ENCODE measurements at places on chromosomes 4 and X. TPM values are rescaled to one million over a fixed set of nuclear protein-coding genes. Genes with fewer than 3 reads are reported as not detected.

- DNase-seq = no peak
These were observed 22.7 kb downstream of the NUDT6 start for GRCh38 chr4:122899682-122900081.

DNA sequence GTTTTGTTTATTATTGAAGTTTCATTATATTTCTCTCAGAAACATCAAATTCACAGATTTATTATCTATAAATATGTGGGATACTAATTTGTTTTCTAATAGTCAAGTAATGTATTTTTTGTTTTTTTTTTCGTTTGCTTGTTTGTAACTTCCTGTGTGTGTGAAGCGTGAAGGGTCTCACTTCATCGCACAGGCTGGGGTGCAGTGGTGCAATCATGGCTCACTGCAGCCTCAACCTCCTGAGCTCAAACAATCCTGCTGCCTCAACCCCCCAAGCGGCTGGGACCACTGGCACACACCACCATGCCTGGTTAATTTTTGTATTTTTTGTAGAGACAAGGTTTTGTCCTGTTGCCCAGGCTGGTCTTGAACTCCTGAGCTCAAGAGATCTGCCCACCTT is 55.1 kb downstream of the SH3RF1 start:
- no peak for DNase-seq

DNA sequence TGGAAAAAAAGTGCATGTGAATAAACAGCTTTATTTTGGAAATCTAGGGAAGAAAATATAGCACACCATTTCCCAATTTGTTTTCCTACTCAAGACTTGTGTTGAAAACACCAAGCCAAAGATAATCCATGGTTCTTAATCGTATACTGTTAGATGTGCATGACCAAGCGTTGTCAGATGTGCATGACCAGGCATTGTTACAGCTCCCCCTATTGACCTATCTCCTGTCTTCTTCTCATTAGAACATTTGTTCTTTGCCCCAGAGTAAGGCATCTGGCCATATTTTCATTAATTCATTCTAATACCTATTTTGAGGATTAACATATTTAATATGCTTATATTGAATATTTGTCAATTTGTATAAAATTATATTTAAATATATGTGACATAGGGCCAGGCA is 14.4 kb upstream of the VCX start:
- DNase-seq = no peak

GRCh38 chrX:152640034-152640818 is 2.5 kb downstream of the GABRQ start:
- DNase-seq = no peak

DNA sequence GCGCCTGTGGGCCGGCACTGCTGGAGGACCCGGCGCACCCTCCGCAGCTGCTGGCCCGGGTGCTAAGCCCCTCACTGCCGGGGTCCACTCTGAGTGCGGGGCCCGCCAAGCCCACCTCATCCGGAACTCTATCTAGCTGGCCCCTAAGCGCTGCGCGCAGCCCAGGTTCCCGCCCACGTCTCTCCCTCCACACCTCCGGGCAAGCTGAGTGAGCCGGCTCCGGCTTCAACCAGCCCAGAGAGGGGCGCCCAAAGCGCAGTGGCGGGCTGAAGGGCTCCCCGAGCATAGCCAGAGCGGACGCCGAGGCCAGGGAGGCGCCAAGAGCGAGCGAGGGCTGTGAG is 75.2 kb downstream of the QDPR start:
- no peak for DNase-seq

GRCh38 chr4:52425751-52426326 is 233.3 kb downstream of the USP46 start:
- no peak for DNase-seq

GRCh38 chr4:57102050-57102624 is 8.0 kb downstream of the IGFBP7 start:
- DNase-seq = no peak

DNA sequence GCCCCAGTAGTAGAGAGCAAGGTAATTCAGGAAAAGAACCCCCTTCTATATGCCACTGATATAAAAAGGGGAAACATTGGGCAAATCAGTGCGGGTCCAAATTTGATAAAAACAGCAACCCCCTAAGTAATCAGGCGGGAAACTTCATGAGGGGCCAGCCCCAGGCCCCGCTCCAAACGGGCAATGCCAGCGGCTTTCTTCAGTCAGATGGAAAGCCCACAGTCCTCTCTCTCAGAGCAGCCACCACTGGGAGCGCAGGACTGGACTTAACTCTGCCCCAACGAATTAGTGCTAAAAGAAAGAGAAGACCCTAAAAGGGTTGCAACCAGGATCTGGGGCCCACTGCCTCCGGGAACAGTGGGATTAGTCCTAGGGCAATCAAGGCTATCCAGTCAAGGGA is 9.9 kb downstream of the MAGEA11 start:
- no peak for DNase-seq

DNA sequence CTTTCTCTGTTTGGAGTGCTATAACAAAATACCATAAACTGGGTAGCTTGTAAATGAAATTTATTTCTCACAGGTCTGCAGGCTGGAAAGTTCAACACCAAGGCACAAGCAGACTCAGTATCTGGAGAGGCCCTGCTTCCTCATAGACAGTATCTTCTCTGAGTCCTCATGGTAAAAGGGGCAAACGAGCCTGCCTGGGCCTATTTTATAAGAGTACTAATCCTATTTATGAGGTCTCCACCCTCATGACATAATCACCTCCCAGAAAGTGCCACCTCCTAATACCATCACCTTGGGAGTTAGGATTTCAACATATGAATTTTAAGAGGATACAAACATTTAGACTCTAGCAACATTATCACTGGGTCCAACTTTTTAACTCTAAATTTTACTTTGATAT is 200.3 kb downstream of the STPG2 start:
- DNase-seq = no peak

DNA sequence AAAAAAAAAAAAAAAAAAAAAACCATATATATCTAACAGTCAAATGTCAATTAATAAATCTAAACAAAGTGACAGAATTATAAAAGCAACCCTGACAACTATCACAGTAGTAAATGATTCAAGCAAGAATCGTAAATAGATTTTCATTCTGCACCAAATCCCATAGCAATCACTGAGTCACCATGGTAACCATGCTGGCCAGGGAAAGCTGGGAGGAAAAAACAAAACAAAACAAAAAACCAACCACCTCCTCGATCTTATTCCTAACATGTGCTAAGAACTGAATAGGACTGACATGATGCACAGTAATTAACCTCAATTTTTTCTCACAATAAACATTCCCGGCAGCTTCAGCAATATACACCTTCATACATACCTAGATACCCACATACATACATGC is 30.6 kb upstream of the RAB40A start:
- DNase-seq = no peak

DNA sequence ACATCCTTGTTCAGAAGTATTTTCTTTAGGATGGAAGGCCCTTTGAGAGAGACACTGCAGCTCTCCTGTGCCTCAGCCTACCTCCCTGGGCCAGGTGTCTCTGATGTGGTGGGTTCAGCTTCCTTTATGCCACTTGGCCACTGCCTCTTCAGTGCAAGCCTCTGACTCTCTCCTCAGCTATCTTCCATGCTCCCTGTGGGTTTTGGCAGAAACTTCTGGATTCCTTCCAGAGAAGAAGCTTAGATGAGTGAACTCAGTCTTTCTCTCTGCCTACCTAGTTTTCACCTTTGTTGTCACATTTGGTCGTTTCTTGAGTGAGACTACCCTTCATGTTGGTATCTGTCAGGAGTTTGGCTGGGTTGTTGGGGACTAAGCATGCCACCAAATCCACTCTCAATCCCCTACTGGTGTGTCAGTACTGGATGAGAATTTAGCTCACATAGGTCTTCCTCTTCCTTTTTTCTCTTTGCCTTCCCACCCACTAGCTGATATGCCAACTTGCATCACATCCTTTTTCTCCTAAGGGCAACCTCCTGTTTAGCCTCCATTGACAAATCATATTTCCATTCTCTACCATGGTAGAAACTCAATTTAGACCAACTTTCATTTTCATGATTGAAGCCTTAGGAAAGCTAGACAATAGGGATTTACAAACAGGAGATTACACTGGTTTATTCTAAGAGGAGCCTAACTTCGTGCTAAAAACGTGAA is 32.0 kb downstream of the IL15 start:
- no peak for DNase-seq

DNA sequence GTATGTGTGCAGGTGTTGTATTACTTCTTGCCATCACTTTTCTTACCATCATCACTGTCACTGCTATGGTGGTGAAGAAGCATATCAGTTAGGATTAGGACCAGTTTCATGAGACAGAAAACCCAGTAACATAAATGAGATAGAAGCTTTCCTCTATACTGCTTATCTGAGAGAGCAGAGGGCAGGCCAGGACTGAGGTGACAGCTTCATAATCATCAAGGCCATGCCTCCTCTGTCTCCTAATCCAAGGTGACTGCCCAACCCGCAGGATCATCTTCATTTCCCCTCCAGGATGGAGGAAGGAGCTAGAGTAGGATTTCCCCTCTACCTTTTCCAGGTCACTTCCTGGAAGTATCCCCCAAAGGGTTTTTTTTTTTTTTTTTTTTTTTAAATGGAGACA is 35.4 kb downstream of the TMEM131L start:
- DNase-seq = no peak

GRCh38 chr4:123785538-123785937 is 388.9 kb downstream of the SPRY1 start:
- DNase-seq = no peak

- no peak for DNase-seq
These were observed 1.2 kb downstream of the SPOCK3 start for GRCh38 chr4:167232805-167233684.

DNA sequence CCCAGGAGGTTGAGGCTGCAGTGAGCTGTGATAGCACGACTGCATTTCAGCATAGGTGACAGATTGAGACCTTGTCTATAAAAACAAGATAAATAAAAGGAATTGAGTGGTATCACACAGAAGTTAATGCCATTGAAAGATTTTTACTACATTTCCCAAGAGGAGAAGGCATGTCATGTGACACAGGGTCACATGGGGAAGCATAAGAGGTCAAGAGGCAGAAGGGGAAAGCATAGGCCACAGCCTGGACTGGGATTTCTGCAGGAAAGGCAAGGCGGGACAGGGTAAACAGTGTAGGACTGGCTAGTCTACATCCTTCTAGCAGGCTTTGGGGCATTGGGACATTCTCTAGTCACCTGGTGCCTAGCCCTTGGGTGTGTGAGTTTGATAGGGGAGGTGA is 88.6 kb downstream of the PDGFRA start:
- DNase-seq = no peak

- no peak for DNase-seq
These were observed 870 bp downstream of the PDZD4 start for GRCh38 chrX:153829549-153829798.

The SSX2 gene
- not detected for total RNA-seq

The PASD1 gene
- not detected for total RNA-seq

The DCAF8L2 gene
- not detected for total RNA-seq

The IGFBP7 gene
- not detected for total RNA-seq

The SASH3 gene
- total RNA-seq = 286 TPM

The IGSF1 gene
- total RNA-seq = not detected

The ERAS gene
- not detected for total RNA-seq

The FTSJ1 gene
- 72.0 TPM for total RNA-seq

The NEIL3 gene
- total RNA-seq = 33.7 TPM

The SRPK3 gene
- not detected for total RNA-seq

The PABPC1L2B gene
- total RNA-seq = not detected

The NAA11 gene
- total RNA-seq = not detected

The CCNI gene
- total RNA-seq = 216 TPM

The KLHL13 gene
- total RNA-seq = 0.08 TPM

The GLRA3 gene
- not detected for total RNA-seq

The XAGE1B gene
- total RNA-seq = not detected

The SPIN3 gene
- 5.9 TPM for total RNA-seq

Measured in activated CD8-positive, alpha-beta T cell treated with anti-CD3 and anti-CD28 coated beads, Interleukin-2, amount 10 ng/mL, durations not matched to agents 7 days and 5 days (primary cell).